Activated CD8-positive, alpha-beta memory T cell treated with anti-CD3 and anti-CD28 coated beads, Interleukin-2, amount 50 U/mL, for 4 hours (primary cell): ENCODE measurements at places on chromosomes 11 and 22.

DNA sequence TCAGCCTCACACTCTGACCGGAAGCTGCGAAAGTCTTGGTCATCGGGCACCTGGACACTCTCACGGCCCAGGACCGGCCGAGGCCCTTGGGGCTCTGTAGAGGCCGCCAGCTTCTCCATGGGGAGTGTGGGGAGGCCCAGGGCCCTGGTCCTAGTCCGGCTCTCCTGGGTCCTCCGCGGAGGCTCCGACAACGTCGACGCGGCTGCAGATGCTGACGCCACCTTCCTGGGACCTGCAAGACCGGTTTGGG, 12.9 kb downstream of the STARD10 start:
- no peak for DNase-seq

GRCh38 chr11:19053909-19054308, 6.6 kb downstream of the MRGPRX2 start:
- DNase-seq, result no peak

- no peak for DNase-seq
Measured at GRCh38 chr22:20216863-20217499, 51.1 kb downstream of the RTN4R start.

DNA sequence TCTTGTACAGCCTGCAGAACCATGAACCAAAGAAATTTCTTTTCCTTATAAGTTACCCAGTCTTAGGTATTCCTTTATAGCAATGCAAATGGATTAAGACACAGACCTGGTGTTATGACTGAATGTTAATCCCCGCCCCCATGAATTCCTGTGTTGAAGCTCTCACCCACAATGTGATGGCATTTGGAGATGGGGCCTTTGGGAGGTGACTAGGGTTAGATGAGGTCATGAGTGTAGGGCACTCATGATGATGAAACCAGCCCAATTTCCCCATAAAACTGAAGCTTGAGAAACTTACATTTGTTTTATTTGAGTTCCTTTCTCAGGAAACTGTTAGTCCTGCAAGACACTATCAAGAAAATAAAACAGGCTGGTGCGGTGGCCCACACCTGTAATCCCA, 115.8 kb upstream of the THY1 start:
- no peak for DNase-seq

- no peak for DNase-seq
Measured at GRCh38 chr11:110991661-110992355, 253.7 kb upstream of the POU2AF2 start.

- no peak for DNase-seq
Measured at GRCh38 chr11:9601876-9602199, 28.4 kb downstream of the WEE1 start.

DNA sequence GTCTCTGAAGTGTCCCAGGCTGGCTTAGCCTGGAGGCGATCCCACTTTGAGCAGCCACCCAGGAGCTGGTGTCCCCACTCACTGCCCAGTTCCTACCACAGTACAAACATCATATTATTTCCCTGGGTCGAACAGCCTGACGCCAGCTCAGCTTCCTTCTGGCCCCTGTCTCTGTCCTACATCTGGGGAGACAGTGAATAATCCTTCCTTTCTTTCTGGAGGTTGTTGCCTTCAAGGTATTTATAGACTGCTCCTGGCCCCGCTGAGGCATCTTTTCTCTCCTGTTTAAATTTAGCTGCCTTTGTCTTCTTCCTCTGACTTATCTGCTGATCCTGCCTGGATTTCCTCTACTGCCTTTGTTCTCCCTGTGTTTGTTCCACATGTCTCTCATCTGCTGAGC, 56.8 kb upstream of the LRRC55 start:
- no peak for DNase-seq

DNA sequence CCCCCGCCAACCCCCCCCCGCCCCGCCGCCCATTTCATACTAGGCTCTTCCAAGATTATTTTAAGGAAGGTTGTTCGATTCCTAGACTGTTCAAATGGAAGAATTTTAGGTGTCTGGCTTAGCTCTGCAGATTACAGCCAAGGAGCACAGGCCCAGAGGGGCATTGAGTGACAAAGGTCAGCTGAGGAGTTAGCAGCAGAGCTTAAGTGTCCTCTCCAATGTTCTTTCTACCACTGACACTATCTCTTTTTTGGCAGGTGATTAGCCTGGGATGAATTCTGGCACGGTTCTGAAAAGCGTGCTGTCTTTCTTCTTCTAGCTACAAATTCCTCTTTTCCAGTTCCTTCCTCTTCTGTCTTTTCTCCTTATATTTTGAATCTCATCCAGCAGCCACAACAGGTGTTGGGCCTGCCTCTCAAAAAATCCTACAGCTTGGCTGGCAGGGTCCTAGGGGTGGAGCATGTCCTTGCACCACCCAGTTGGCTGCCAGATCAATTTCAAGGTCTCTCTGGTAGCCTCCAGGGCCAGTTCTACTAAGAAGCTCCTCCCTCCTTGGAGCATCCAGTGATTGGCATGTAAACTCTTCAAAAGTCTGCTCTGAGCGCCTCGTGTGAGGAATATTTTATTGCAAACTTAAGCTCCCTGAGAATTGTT, 23.0 kb downstream of the KCNE3 start:
- DNase-seq, result no peak

DNA sequence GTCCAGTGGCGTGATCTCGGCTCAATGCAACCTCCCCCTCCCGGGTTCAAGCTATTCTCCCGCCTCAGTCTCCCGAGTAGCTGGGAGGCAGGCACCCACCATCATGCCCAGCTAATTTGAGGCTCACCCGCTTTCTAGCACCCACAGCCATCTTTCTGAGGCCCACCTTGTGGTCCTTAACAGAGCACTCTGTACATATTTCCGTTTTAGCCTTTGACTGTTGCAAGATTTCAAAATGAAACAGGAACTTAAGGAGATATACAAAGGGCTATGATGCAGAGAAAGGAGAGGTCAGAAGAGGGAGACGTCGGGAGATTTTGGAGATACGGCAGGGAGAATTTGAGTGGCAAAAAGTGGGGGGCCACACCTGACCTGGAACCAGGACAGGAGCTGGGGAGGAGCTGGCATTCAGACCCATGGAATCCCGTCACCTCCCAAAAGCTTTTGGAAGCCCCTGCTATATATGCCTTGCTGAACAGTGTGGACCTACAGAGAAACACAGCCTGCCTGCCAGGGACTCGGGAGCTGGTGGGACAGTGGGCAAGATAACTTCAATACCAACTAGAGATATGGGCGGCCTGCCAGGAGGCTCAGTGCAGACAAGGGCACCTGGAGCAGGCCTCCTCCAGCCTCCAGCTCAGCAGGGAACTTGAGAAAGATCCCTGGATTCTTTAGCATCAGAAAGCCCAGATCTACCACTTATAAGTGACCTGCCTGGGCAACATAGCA, 8.0 kb upstream of the CLCF1 start:
- no peak for DNase-seq

- DNase-seq, result no peak
Measured at GRCh38 chr11:114197799-114198500, 98.2 kb upstream of the NNMT start.
